ENCODE measurements at places on chromosomes 13 and 19.

DNA sequence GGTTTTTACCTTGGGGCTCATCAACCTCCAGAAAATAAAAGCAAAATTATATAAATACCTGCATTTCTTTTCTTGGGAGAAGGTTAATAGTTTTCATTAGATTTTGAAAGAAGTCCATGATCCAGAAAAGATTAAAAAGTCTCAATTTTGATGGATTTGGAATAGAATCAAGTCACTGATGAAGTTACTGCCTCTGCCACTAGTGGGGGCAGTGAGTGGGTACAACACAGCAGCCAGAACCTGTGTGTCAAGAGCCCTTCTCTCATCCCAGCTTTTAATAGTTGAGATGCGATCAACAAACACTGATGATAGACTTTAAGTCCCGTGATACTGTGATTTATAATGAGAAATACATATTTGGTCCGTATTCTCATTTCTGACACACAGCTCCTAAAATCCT lies 686.7 kb downstream of the DIAPH3 start:
- DNase-seq, result no peak

- DNase-seq, result no peak
These were observed 1.7 kb downstream of the ANO8 start for GRCh38 chr19:17332677-17333581.

- no peak for DNase-seq
These were observed 274.1 kb upstream of the EDNRB start for GRCh38 chr13:78192716-78193115.

DNA sequence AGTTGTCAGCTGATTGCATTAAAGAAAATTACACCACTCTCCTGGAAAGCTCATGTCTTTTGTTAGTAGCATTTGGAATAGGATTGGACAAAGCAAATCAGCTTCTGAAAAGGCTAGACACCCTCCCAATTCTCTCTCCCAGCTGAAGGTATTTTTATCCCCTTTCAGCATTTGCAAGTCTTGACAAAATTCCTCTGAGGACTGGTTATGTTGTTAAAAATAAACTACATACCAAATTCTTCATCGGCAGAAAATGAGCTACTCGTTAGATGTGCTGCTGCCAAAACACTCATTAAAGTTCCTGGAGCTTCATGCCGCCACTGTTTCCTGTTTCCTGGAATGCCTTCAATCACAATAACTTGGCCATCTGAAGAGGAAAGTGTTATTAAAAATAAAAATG lies 37.1 kb downstream of the UTP14C start:
- no peak for DNase-seq

DNA sequence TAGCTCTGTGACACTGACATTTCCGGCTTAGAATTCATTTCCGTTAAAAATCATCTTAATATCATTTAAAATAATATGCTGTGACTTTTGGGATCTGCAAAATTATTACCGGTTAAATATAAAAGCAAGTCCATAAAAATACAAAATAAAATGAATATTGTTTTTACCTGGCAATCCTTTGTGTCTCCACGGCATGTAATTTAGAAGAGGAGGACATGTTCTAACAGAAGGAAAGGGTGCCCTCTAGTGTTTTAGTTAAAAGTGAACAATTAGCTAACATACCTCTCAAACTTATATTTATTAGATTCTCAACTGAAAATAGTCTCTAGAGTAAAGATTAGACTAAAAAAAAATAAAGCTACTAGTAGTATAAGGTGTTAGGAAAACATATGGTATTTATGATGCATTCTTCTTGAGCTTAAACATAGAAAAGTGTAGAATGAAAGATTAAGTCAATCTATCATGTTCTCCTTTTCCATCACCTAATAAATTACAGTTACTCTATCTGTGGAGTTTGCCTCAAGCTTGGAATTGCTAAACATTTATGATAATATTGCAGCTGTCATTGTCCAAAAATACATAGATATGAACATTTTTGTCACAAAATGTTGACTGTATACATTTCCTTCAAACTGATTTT lies 676.7 kb upstream of the SPRY2 start:
- DNase-seq, result no peak

DNA sequence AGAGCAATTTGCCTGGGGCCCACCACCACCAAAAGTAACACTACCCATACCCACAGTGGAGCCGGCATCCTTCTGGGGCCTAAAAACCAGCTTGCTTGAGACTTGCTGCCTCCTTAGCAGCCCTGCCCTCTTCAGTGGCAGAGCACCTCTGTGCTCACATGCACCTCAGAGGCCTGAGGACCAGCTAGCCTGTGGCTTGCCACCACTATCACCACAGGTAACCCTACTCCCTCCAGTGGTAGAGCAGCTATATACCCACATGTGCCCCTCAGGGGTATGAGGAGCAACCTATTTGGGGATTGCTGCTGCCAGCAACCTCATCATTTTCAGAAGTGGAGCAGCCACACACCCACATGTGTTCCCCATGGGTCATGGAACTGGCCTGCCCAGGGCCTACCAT lies 111.4 kb upstream of the SPRY2 start:
- no peak for DNase-seq

- no peak for DNase-seq
These were observed 489.2 kb upstream of the ARGLU1 start for GRCh38 chr13:107057028-107057631.

- no peak for DNase-seq
These were observed 349.5 kb downstream of the IRS2 start for GRCh38 chr13:109436841-109437240.

DNA sequence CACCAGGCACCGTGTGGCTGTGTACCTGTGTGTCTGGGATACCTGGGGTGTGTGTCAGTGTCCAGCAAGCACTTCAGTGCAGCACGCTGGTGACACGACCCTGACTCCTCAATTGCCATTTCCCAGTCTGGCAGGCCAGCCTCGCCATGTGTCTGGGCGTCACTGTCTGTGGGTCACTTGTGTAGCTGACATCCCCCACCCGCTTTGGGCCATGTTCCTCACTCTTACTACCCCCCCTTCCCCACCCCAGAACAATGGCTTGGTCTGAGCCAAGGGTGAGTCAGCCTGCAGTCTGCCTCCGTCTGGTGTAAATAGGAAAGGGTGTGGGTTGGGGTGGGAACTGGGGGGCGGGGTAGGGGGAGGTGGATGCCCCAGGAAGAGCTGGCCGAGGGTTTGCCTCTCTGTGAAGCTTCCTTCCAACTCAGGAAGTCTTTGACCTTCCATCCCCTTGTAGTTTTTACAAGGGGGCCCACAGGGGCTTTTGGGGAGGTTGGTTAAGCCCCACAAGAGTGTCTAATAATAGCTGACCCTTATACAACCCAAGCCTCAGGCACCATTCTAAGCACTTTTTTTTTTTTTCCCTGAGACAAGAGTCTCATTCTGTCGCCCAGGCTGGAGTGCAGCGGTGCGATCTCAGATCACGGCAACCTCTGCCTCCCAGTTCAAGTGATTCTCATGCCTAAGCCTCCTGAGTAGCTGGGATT lies 17.6 kb downstream of the NOVA2 start:
- no peak for DNase-seq

- no peak for DNase-seq
These were observed 108.5 kb downstream of the PTPRS start for GRCh38 chr19:5231857-5232678.

GRCh38 chr13:97544031-97544765 lies 110.2 kb downstream of the RAP2A start:
- no peak for DNase-seq

- no peak for DNase-seq
These were observed 8.0 kb downstream of the TSSK6 start for GRCh38 chr19:19507354-19507753.

DNA sequence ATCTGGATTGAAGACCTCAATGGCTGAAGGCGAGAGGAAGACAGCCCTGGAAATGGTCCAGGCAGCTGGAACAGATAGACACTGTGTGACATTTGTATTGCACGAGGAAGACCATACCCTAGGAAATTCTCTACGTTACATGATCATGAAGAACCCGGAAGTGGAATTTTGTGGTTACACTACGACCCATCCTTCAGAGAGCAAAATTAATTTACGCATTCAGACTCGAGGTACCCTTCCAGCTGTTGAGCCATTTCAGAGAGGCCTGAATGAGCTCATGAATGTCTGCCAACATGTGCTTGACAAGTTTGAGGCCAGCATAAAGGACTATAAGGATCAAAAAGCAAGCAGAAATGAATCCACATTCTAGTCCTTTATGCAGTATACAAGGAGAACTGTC lies 1.2 kb downstream of the POLR1D start:
- DNase-seq, result no peak

GRCh38 chr13:78971355-78972025 lies 312.5 kb upstream of the OBI1 start:
- no peak for DNase-seq

DNA sequence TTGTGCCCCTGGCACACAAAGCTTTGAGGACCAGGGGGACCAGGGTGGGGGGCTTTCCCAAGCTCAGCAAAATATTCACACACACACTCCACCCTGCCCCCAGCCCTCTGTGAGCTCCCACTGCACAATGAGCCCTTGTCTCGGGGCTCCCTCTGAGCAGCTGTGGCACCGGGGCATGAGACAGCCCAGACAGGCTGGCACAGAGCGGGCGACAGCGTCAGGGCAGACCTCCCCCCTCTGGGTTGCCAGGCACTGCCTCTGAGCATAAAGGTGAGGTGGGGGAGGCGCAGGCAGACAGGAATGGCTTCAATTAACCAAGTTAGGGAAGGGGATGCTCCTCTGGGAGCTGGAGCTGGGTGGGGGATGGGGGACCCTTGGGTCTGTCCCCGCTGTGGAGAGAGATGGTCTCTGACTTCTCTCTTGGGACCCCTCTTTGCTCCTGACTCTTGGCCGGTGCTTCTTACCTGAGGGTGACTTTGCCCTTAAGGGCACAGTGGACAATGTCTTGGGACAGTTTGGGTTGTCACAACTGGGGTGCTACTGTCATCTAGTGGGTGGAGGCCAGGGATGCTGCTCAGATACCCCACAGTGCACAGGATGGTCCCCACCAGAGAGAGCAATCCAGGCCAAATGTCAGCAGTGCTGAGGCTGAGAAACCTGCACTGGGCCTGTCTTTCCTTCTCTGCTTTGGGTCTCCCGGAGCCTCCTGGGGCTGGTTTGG lies 30.3 kb downstream of the LYL1 start:
- DNase-seq, result no peak

- DNase-seq, result no peak
These were observed 983.7 kb downstream of the SLITRK1 start for GRCh38 chr13:82898586-82898985.

GRCh38 chr13:51303063-51303552 lies 36.4 kb upstream of the SERPINE3 start:
- DNase-seq, result no peak

GRCh38 chr19:13022111-13022858 lies 27.0 kb downstream of the NFIX start:
- DNase-seq, result no peak

Measured in stimulated activated CD8-positive, alpha-beta memory T cell treated with anti-CD3 and anti-CD28 coated beads, Interleukin-7, amount 100 ng/mL, for 48 hours (primary cell).